Sciatic nerve (tissue), 2 donors: ENCODE measurements at places on chromosomes 13 and 19. TPM values are rescaled to one million over a fixed set of nuclear protein-coding genes. Genes with fewer than 3 reads are reported as not detected.
A peak's percentile ranks its signal among the peaks of the same experiment; 100 is the strongest.

DNA sequence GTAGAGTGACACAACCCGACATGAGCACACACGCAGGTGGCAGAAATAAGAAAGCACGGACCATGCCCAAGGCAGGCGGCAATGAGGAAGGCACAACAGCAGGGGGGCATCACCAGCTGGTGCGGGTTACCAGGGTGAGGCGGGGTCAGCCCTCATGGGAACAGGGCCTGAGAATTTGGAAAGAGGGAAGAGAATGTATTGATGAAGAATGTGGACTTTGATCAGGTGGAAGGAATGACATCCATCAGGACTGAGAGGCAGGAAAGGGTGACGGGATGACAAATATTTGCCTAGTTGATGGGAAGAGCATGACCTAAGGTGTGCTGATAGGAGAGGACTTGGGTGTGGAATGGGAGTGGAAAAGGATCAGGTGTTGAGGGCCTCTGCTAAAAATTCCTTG is 177.5 kb downstream of the ABCC4 start:
- DNase-seq, result no peak

- no peak for DNase-seq
Measured at GRCh38 chr13:110553417-110553816, 8.1 kb downstream of the RAB20 start.

KLK2 gene
- total RNA-seq, result not detected

DNA sequence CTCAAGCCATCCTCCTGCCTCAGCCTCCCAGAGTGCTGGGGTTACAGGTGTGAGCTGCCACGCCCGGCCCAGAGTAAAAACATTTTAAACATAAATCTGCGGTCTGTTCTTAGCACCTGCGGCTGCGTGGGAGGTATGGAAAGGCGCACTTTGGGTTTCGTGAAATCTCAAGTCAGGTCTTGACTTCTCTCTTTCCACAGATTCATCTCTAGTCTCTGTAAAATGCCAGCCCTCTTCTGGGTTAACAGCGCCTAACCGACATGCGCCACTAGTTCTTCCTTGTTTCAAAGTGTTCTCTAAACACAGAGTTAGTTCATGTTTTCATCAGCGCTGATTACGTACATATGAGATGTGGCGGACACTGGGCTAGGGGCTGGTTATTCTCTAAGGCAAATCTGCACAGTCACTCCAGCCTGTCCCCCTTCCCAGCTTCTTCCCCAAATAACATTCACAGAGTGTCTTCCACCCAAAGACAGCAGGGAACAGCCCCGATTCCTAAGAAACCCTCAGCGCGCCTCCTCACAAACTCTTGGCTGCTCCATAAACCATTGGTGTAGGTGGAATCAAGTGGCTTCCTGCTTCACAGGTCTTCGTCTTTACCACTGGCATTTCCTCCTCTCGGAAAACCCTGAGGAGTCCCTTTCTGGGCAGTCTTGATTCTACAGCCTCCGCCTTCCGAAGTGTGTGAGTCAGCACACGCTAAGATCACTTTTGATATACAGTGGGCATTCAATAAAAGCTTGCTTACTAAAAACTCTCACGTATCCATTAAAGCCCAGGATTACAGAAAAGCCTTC is 1.4 kb downstream of the PARP4 start:
- DNase-seq, result no peak

- no peak for DNase-seq
Measured at GRCh38 chr19:40571005-40571318, 5.7 kb upstream of the SHKBP1 start.

DNA sequence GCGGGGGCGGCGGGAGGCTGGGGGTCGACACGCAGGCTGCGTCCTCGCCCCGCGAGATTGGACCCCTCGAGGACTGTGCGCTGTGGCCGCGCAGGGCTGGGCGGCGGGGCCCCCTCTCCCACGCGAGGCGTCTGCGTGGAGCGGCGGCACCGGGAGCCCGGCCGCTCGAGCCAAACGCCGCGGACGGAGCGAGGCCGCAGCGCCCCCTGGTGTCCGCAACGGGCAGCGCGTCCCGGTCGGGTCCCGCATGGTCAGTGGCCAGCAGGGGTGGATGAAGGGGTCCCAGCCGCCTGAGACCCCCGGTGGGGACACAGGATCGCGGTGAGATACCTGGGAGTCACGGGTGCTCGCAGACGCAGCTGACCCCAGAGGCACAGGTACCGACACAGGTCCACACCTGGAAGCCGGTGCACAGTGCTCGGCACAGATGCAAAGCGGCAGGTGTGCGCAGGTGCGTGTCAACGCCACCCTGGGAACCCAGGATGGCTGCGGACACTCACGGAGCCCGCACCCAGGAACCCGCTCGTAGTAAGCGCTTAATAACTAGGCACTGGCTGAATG is 2.1 kb upstream of the CIRBP start:
- DNase-seq, result peak; percentile 89

DNA sequence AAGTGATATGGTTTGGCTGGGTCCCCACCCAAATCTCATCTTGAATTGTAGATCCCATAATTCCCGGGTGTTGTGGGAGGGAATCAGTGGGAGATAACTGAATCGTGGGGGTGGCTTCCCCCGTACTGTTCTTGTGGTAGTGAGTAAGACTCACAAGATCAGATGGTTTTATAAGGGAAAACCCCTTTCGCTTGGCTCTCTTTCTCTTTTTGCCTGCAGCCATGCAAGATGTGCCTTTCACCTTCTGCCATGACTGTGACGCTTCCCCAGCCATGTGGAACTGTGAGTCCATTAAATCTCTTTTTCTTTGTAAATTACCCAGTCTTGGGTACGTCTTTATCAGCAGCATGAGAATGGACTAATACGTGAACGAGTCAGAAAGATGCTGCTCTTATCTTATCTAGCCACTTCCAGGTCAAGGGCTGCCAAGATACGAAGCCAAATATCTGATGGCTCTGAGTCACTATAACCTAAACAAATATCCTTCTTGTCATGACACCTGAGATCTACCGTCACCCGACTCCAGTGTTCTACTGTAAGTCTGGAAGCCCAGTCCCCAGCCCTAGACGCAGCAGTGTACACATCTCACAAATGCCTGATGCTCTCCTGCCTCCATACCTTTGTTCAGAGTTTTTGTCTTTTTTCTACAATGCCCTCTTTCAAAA is 45.9 kb downstream of the SLC15A1 start:
- no peak for DNase-seq

C19orf85 gene
- not detected for total RNA-seq

- no peak for DNase-seq
Measured at GRCh38 chr19:30395283-30395682, 23.1 kb downstream of the ZNF536 start.

GRCh38 chr19:12838182-12838885 is at the start of gene MAST1:
TSS of gene MAST1 (plus strand) at chr19:12838515. CDS start at chr19:12838573, 58 bp downstream.
- no peak for DNase-seq

DNA sequence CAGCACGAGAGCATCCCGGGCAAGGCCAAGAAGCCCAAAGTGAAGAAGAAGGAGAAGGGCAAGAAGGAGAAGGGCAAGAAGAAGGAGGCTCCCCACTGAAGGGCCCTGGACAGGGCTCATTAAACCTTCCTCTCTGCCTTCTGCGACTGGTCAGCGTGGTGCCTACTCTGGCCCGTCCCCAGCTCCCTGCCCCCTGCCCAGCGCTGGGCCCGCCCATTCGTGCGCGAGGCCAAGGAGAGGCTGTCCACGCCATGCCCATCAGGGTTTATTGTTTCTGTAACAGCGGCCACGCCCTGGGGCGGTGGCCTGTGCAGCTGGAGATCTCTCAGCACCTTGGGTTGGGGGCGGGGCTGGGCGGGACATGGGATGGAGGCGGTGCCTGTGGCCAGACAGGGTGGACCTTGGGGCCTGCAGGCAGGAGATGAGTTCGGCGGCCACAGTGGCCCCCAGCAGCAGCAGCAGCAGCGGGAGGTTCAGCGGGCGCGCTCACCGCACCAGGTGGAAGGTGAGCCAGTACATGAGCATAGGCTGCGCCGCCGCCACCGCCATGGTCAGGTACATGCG is 897 bp downstream of the C19orf33 start:
- DNase-seq, result no peak

GRCh38 chr19:41698746-41699230 is 9.6 kb upstream of the CEACAM5 start:
- no peak for DNase-seq

DNA sequence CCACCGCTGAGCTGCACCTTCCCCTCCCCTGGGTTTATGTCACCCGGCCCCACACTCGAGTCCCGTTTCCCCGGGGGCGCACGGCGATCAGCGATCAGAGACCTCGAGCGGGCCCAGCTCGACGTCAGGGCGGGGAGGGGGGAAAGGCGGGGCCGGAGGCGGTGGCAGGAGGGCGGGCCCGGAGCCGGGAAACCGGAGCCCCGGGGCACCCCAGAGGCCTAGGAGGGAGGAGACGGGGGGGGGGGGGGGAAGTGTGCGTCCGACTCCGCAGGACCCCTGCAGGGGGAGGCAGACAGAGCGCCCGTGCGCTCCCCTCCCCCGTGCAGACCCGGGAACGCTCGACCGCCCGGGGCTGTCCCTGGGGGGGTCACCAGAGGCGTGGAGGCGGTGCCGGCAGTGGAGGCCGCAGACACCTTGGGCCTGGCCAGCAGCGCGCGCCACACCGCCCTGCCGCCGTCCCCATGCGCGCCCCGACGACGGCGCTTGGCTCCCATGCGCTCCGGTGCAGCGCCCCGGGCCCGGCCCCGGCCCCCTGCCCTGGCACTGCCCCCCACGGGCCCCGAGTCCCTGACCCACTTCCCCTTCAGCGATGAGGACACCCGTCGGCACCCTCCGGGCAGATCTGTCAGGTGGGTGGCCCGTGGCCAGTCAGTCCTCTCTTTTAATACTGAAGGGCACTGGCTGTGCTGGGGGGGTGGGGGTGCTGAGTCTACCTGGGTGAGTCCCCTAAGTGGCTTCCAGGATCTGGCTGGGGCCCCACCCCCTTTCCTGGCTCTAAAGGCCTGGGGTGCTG is 11.8 kb downstream of the PDE4A start:
- DNase-seq, result peak; percentile 84

DNA sequence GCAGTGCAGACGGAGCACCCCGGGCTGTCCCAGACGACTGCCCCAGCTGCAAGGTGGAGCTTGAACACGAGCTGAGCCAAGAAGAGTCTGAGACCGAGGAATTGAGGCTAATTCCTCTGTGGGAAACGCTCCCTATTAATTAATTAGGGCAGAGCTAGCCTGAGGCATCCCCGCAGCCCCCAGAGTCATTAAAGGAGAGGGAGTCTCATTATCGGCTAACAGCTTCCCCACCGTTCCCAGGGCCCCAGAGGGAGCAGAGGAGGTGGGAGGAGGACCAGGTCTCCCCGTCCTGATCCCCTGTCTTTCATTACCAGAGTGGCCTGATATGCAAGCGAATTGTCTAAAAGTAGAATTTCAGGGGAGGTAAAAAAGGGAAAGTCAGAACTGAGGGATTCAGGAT is 13.1 kb upstream of the SLC1A6 start:
- DNase-seq, result no peak

SLITRK6 gene
- 0.80 TPM for total RNA-seq

- peak; percentile 82 for DNase-seq
Measured at GRCh38 chr19:50835785-50836542, 2.6 kb upstream of the KLK15 start.
